ENCODE measurements at places on chromosomes 1 and 21.

GRCh38 chr1:113734357-113735055 lies 24.8 kb downstream of the PHTF1 start:
- DNase-seq = no peak

- DNase-seq = no peak
Measured at GRCh38 chr21:29170944-29171343, 40.5 kb downstream of the MAP3K7CL start.

DNA sequence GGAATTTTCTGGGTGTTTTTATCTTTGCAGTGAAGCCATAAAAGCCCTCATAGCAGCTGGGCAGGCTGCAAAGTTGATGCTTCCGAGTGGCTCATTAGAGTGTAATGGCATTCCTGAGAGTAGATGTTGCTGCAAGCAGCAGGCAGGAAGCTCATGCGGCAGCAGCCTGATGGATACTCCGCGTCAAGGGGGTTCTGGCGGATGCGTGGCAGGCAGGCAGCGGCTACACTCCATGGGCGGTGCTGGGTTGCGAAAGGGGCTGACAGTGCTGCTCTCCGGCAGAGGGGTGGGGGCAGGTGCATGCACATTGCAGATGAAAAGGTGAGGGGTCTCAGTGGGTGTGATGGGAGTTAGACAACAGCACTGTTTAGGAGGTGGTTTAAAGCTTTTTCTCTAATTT lies 93.2 kb upstream of the AJAP1 start:
- DNase-seq = no peak

DNA sequence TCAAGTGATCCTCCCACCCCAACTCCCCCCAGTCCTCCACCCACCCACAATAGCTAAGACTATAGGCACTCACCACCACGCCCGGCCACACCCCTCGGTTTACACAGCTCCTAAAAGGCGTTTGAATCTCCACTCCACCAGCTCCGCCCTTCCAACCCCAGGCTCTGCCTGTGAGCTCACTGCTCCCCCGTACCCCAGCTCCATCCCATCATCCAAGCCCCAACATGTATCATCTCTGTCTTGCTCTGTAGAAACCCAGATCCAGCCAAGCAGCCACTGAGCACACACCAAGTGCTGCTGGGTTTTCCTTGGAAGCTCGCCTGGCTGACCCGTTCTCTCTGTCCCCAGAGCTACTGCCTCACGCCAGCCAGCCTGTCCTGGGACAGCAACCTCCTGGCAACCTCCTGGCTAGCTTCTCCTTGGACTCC lies 12.0 kb upstream of the S100A2 start:
- DNase-seq = no peak

DNA sequence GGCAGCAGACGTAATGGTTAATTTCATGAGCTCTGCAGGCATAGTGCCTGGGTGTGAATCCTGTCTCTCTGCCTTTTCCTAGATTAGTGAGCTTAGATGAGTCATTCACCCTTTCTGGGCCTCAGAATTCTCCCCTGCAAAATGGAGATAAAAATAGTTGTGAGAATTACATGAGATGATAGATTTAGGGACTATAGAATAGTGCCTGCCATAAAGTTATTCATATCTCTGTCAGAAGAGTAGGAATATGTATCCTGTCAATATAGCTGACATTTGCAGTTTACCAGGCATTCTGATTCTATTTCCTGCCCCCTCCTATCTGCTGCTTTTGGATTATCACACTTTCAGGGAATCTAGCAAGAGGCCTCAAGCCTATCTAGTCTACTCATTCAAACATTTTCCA lies 112.0 kb downstream of the PDE4B start:
- DNase-seq = no peak

DNA sequence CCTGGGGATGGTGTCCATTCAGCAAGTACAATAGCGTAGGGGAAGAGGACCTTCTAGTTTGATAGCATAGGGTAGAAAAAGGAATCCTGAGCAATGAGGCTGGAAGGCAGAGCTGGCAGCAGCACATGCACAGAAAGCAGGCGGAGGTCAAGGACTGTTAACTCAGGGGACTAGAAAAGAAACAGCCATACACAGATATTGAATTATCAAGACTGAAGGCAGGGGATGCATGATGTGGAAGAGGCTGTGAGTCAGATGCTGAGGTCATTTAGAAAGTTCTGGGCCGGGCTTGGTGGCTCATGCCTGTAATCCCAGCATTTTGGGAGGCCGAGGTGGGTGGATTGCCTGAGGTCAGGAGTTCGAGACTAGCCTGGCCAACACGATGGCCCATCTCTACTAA lies 65.6 kb downstream of the OPTC start:
- DNase-seq = no peak

DNA sequence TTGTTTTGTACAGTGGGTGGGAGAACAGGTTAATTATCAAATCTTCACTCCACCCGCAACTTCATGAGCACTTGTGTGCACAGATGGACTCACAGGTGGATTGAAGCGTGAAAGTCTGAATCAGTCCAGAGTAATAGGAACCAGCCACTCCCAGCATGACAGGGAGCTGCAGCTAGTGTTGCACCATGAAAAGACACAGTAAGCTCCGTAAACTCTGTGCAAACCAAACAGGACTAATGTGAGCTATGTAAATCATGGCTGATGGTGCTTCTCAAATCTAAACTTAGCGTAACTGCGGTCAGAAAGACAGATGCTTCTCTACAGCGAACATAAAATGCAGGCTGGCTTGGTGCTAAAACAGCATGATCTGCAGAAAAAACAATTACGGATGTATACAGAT lies 114.4 kb downstream of the CENPF start:
- no peak for DNase-seq

GRCh38 chr1:22457345-22457744 lies 5.7 kb downstream of the ZBTB40 start:
- DNase-seq = no peak

DNA sequence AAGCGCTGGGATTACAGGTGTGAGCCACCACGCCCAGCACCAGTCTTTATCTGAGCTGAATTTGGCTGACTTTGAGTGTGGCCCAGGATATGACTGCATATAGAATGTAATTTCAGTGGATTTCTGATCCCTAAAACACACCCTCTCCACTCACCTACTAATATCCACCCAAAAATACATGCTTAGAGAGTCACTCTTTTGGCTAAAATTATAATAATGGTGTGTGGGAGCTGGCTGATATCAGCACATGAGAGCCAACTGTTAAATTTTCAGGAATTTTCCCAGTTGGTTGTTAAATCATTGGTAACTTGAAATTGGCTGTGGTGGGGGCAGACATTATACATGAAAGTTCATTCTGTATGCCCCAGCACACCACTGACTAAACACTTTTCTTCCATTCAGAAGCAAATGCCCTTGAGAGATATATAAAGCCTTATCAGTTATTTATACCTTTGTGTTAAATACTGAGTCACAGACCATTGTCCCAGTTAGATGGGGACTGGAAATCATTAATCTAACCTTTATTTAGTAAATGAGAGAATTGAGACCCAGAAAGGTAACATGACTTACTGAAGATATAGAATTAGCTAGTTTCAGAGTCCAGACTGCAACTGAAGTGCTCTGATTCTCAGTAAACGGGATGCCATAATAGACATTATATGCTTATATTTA lies 9.9 kb upstream of the CD247 start:
- no peak for DNase-seq

DNA sequence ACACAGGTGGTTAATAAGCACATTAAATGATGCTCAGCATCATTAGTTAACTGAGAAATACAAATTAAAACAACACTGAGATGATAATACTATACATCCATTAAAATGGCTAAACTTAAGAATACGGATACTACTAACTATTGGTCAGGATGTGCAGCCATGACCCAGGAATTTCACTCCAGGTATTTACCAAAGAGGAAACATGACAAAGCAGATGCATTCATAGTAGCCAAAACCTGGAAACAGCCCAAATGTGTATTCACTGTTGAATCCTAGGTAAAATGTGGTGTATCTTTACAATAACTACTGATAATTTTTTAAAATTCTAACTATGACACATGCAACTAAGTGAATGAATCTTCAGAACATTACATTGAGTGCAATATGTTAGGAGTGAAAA lies 73.0 kb downstream of the PTPRC start:
- DNase-seq = no peak

GRCh38 chr1:98496256-98496995 lies 165.1 kb upstream of the SNX7 start:
- no peak for DNase-seq

DNA sequence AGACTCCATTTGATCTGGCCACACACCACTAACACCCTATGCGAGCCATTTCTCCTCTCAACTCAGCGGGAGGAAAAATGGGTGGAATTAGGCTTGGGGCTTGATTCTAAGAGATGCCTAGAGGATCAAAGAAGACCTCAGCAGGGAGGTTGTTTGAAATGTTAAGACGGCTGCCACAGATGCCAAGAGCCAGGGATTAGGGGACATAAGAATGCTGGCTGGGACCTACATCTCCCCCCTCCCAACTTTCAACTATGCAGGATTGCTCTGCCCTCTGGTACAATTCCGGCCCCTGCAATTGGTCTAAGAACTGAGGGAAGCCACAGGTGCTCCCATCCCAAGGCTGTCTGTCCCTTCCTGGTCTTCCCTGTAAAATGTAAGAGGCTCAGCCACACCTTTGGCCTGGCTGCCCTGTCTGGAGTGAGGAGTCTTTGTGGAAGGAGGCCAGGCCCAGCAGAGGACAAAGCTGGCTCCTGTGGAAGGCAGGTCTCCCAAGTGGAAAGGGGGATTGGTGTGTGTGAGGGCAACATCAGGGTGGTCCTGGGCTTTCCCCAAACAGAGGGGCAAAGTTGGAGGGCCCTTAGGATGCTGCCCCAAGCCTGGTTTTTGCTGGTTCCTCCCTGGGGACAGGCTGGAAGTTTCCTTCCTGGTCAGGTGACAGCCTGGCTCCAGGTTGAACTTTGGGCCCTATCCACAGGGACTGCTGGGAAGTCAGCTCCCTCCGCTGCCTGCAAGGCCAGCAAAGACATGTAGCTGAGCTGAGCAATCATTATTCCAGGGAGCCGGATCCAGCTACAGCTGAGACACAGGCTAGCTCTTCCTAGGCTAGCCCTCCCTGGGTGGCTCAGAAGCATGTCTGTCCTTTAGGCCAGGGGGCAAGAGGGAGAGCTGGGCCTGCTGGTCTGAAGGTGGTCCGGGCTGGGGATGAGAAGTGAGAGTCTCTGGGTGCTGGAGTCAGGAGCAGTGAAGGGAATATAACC lies 34.5 kb upstream of the SYNC start:
- DNase-seq = no peak

- DNase-seq = peak; percentile 0
Measured at GRCh38 chr21:32653326-32653901, 41.2 kb upstream of the CFAP298 start.

- peak; percentile 82 for DNase-seq
Measured at GRCh38 chr1:34918977-34919561, 10.4 kb downstream of the DLGAP3 start.

DNA sequence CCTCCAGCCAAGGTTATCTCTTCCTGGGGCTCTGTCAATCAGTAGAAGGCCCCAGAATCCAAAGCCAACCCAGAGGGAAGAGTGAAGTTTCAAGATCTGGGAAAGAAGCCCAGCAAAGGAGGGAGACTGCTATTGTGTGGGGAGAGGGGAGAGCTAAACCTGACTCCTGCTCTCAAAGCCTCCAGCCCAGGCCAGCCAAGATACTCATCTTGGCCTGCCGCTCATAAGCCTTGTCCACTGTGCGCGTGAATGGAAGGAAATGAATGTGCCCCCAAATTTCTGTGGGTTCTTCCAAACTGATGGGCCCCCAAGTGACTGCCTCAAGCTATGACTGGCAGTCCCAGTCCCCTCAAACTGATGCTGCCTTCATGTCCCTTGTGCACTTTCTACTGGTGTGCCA lies 2.0 kb downstream of the PLXNA2 start:
- no peak for DNase-seq

GRCh38 chr21:16536643-16537434 lies 807.1 kb downstream of the USP25 start:
- peak; percentile 11 for DNase-seq

GRCh38 chr1:200776949-200777348 lies 38.3 kb downstream of the CAMSAP2 start:
- no peak for DNase-seq

DNA sequence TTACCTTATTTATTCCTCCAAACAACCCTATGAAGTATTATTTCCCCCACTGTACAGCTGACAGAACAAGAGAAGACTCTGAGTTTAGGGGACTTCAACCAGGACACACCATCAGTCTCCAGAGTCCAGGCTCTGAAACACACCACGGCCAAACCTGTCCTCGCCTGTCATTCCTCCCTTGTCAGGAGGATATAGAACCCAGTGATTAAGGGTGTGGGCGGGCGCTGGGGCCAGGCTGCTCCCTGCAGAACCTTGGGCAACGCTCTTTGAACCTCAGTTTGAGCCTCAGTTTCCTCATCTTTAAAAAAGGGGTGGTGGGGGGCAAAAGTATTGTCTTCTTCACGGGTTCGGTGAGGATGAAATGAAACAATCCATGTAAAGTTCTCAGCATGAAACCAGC lies 9.4 kb upstream of the CEP85 start:
- DNase-seq = no peak

DNA sequence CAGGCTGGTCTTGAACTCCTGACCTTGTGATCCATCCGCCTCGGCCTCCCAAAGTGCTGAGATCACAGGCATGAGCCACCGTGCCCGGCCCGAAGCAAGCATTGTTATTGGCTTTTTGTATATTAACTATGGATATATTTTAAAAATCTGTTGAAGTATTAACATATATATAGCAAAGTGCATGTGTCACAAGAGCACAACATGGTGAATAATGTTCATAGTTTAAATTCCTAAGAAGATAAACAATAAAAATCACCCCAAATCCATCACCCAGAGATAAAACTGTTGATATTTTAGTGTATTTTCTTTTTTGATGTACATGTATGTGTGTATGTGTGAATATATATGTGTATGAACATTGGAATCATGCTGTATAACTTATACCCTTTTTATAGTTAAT lies 9.1 kb upstream of the FOXE3 start:
- no peak for DNase-seq

DNA sequence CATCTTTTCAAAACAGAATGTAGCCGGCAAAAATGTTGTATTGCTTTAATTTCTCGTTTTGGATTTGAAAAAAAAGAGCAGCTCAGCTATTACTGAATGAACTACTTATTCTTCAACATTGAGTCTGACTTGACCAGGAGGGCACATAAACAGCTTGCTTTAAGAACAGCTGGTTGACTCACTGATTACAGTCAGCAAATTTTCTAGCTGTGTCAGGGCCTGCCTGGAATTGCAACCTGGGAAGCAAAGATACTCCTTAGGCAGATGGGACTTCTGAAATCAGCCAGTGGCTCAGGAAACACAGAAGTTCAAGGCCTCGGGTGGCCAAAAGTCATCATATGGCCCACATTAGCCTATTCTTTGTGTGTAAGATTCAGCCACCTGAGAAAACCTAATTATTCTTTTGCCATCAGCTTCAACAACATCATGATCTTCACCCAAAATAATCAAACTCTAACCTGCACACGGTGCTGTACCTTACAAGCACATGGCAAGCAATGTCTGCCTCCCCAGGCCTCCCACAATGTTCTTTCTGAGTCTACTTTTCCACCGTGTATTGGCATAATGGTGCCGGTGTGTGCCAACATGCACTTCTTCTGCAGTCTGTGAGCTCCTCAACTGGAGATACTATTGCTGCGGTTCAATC lies 307.2 kb downstream of the HHIPL2 start:
- DNase-seq = no peak
